DMS 273 treated with DMSO at 0.1 percent for 48 hours (cell line): ENCODE measurements at places on chromosomes 3 and 15.

GRCh38 chr3:67045711-67046465 is 47.8 kb downstream of the KBTBD8 start:
- DNase-seq: no peak

DNA sequence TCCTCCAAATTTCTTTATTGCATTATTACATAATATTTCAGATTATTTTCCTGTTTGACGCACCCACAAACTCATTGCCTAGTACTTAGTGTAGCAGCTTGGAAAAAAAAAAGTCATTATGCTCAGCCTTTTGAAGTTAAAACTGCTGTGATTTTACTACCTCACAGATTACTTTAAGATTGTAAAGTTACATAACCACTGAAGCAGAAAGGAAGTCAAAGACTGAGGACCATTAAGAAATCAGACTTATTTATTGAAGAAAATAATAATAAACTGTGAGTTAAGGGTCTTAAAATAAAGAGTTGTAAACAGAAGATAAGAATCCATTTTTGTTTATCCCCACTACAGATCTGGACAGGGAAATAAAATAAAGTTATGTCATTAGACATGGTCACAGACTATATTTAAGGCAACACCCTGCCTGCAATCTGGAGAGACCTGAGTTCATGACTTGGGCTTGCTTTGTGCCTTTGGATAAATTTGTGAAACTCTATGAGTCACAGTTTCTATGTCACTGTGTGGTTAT is 212.1 kb upstream of the ROBO2 start:
- no peak for DNase-seq

DNA sequence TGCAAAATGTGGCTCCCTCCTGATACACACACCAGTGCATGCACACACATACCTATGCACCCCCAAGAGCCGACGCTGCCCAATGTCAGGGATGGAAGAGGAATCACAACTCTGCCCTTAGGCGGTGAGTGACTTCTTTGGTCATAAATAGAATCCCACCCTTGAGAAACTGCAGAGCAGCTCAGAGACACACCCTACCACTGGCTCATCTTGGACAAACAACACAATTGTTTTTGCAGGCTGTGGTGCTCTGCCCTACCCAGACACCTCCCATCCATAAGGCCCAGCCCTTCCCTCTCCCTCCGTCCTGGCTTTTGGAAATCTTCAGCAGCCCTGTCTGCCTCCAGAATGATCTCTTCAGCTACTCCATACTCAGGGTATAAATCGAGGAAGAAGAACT is 73.8 kb upstream of the HRH1 start:
- no peak for DNase-seq

GRCh38 chr3:114484919-114485318 is 191.1 kb downstream of the TIGIT start:
- DNase-seq: no peak

DNA sequence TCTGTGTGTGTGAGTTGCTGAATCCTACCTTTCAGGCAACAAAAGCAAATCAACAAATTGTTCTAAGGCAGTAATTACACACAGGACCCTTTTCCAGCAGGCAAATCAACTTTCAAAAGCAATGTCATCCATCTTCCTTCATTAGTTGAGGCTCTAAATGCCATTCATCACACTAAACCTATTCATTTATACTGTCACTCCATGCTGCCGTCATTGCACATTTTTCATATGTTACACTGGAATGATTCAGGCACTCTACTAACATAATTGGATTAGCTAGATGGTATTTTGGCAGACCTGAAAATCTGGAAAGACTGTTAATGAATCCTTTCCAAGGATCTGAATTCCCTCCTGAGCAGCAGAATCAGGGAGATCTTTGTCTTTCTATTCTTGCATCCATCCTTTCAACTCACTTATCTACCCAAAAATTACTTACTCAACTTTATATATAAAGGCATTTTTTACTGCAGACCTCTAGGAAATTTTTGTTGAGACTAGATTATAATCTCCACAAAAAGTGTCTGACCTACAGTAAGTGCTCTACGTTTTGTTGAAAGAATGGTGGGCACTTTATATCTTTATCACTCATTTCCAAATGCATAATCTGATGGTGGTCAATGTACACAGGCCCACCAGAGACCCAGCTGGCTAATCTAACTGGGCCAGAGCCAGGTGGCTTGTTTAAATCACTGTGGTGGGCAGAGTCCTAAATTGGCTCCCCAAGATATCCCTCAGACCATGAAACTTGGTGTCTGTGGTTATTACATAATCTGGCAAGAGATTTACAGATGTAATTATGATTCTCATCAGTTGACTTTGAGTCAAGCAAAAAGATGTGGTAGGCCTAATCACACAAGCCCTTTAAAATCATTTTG is 25.0 kb downstream of the MIX23 start:
- DNase-seq: no peak

DNA sequence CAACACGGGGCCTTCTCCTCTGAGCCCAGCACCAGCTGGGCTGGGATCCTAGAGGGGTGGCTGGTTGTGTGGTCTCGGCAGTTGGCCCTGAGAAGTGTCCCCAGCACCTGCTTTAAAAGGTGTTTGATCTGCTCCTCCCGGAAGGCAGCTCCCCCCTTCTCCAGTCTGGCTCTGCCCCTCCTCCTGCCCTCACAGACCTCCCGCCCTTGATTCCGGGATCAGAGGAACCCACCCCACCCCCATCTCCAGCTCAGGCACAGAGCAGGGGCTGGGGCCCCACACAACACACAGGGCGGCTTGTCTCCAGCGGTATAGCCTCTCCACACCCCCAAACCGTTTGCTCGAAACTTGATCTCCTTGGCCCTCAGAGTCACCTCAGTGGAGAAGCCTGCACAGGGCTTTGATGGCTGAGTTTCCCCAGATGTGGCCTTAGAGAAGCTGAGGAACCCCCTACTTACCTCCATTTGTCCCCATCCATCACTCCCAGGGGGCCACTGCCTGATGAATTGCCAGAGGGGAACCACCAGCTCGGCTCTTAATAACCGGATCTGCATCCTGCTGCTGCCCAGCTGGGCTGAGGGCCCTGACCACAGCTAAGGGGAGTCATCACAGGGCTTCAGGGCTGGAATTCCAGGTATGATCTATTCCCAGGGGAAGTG is 6.4 kb upstream of the STRA6 start:
- DNase-seq: no peak

DNA sequence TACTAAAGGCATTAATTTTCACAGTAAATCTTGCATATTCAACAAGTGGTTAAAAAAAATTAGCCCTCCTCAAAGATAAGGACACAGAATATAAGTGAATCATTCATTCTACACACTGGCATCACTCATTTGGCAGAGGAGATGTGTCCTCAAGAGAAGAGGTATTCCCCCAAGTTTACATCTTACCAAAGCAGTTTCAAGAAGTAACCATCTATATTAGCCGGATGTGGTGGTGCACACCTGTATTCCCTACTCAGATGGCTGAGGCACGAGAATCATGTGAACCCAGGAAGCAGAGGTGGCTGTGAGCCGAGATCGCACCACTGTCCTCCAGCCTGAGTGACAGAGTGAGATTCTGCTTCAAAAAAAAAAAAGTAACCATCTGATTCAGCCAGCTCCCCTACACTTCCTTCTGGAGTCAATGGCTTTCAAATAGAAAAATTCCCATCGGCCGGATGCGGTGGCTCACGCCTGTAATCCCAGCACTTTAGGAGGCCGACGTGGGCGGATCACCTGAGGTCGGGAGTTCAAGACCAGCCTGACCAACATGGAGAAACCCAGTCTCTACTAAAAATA is 15.4 kb downstream of the RAF1 start:
- DNase-seq: no peak
